ENCODE measurements at places on chromosomes 2 and 18.

GRCh38 chr18:36031407-36031806 lies 36.0 kb downstream of the RPRD1A start:
- DNase-seq: no peak

DNA sequence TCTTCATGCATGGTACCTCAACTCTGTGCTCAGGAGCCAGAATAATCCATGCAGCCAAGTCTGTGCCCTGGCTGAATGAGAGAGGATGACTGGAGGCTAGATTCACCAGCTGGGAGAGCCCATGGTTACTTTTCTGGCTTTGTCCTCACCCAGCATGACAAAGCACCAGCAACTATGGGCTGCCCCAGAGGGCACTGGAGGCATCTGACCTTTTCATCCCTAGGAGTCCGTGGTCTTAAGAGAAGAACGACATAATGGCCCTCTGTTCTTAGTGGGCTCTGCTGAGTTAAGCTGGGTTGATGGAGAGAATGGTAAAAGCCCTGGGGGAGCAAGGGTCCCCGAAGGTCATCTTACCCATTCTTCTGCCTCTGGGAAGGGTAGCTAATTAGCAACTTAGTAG lies 54.6 kb upstream of the TNP1 start:
- no peak for DNase-seq

- DNase-seq: no peak
Measured at GRCh38 chr18:56314396-56314795, 324.0 kb downstream of the TXNL1 start.

DNA sequence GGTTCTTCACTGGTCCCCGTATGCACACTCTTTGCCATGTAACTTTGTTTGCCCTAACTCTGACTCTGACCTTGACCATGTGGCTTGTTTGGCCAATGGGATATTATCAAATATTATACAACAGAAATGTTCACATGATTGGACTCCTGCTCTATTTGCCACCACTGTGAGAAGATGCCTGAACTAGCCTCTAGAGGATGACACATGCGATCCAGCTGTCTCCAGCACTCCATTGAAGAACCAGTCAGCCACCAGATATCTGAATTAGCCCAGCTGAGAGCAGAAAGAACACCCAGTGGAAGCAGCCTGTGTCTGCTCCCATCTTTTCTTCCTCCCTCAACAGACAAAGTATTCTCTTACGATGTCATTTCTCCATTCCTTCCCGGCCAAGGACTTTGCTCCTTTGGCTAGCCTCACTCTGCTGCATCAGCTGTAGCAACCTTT lies 412.1 kb downstream of the IRS1 start:
- no peak for DNase-seq
